Activated naive CD8-positive, alpha-beta T cell treated with anti-CD3 and anti-CD28 coated beads, Interleukin-2, amount 10 ng/mL, durations not matched to agents 7 days and 5 days (primary cell): ENCODE measurements at places on chromosomes 1 and 21. TPM values are rescaled to one million over a fixed set of nuclear protein-coding genes. Genes with fewer than 3 reads are reported as not detected.

PCNT gene
- 86.1 TPM for total RNA-seq

DNA sequence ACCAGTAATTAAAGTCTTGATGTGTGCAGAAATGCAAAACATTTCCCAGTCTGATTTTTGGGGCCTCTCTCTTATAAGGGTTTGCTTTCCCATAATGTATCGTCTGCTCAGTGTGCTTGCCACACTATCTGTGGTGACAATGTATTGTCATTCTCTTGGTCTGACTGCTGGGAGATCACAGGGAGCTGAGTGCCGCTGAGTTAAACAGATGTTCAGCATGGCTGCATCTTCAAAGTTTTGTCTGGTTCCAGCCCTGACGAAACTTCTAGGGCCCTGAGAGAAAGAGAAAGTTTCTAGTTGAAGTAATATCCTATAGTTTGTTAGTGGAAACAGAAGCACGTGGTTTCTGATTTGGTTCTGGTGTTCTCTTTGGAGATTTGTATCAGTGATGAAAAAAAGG is 42.6 kb downstream of the DNM3 start:
- H3K36me3 ChIP-seq: peaks cover 2% of the 10 kb centered on the region
- peaks cover 7% of the 10 kb centered on the region for H3K4me1 ChIP-seq
- H3K4me3 ChIP-seq: peak overlapping the region; percentile 44

GRCh38 chr1:248622570-248623001 is 12.3 kb downstream of the OR2T11 start:
- H3K27ac ChIP-seq: no peak overlapping the region
- no peak overlapping the region for H3K4me3 ChIP-seq
- H3K4me1 ChIP-seq: no peaks in the 10 kb centered on the region
- H3K27me3 ChIP-seq: no peaks in the 10 kb centered on the region
- H3K36me3 ChIP-seq: no peaks in the 10 kb centered on the region

GRCh38 chr1:119222271-119222670 is 81.8 kb upstream of the WARS2 start:
- H3K27ac ChIP-seq: no peak overlapping the region
- H3K4me1 ChIP-seq: no peaks in the 10 kb centered on the region
- H3K36me3 ChIP-seq: peaks cover 1% of the 10 kb centered on the region
- H3K27me3 ChIP-seq: no peaks in the 10 kb centered on the region

- no peaks in the 10 kb centered on the region for H3K27me3 ChIP-seq
- H3K4me1 ChIP-seq: no peaks in the 10 kb centered on the region
- H3K36me3 ChIP-seq: no peaks in the 10 kb centered on the region
Measured at GRCh38 chr1:119112791-119113190, 27.7 kb downstream of the WARS2 start.

HES3 gene
- total RNA-seq: not detected

FCRLB gene
- 0.97 TPM for total RNA-seq

DNA sequence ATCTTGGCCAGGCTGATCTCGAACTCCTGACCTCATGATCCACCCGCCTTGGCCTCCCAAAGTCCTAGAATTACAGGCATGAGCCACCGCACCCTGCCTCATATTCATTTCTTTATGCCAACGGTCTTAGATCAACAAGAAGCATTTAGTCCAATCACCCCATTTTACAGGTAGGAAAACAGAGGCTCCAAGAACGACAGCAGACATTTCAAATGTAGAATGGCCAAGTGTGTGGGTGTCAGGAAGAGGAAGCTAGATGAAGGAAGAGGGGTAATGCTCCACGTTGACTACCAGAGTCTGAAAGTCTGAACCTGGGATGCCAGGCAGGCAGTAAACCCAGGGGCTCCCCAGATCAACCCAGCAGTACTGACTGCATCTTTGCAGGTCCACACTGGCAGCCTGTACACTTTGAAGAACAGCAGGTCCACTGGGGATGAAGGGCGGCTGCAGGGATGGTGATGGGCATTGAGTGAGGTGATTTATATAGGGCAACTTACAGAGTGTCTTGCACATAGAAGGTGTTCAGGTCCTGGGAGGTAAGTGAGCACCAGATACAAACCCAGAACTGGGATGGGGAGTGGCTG is 120.2 kb downstream of the EPHB2 start:
- H3K4me1 ChIP-seq: peaks cover 2% of the 10 kb centered on the region
- H3K36me3 ChIP-seq: no peaks in the 10 kb centered on the region
- peaks cover 6% of the 10 kb centered on the region for H3K27me3 ChIP-seq
- H3K4me3 ChIP-seq: no peak overlapping the region
- H3K27ac ChIP-seq: no peak overlapping the region

DNA sequence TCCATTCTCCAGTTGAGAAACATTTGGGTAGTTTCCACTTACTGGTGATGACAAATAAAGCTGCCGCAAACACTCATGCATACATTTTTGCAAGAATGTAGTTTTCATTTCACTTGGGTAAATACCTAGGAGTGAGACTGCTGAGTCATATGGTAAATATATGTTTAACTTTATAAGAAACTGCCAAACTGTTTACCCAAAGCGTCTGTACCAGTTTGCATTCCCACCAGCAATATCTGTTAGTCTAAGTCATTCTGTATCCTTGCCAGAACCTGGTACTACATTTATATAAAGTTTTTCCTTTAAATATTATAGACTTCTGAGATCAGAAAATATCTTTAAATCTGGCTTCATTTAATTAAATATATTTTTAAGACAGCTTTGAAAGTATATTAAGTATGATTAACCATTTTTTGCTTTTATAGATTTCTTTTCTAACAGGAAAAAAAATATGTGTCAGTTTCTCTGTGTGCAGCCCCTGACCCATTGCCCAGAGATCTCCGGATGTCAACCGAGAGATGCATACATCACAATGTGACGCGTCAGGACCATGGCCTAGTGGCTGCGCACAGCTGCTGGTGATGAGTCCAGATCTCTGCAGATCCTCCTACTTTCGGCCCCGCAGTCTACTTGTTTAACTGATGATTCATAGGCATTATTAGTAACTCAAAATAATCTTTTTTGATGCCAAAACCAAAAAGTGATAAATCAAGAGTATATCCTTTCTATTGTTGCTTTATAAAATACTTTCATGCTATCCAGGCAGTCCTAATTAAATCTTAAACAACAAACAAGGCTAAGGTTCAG is 227.1 kb upstream of the MAP1LC3C start:
- no peaks in the 10 kb centered on the region for H3K4me1 ChIP-seq
- no peak for DNase-seq
- H3K27ac ChIP-seq: no peak overlapping the region
- no peaks in the 10 kb centered on the region for H3K36me3 ChIP-seq

TMEM201 gene
- 16.1 TPM for total RNA-seq

GRCh38 chr1:45765999-45766792 is 15.7 kb upstream of the IPP start:
- H3K27ac ChIP-seq: no peak overlapping the region
- H3K4me1 ChIP-seq: no peaks in the 10 kb centered on the region
- DNase-seq: no peak
- H3K36me3 ChIP-seq: no peaks in the 10 kb centered on the region
- H3K27me3 ChIP-seq: peaks cover 9% of the 10 kb centered on the region
- no peak overlapping the region for H3K4me3 ChIP-seq

- peaks cover 30% of the 10 kb centered on the region for H3K4me1 ChIP-seq
- peaks cover 2% of the 10 kb centered on the region for H3K27me3 ChIP-seq
- H3K4me3 ChIP-seq: peak overlapping the region; percentile 95
- peak overlapping the region; percentile 99 for H3K27ac ChIP-seq
Measured at GRCh38 chr1:150267896-150268295, 920 bp downstream of the APH1A start.

ETNK2 gene
- 1.5 TPM for total RNA-seq

DNA sequence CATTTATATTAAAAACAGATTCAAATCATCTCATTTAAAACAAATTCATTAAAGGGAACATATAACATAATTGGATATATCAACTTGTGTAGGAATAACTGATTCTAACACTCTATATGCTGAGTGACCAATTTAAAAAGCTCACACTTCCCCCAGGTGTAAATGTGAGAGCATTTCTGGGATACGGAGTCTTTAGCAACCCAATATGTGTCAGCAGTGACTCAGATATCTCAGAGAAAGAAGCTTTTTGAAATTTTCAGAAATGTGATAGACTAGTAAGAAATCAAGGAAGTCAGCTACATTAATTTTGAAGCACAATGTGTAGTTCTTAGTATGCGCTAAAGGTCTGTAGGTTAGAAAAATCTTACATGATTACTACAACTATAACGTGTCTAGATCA is 87.9 kb upstream of the SERTAD4 start:
- H3K4me1 ChIP-seq: no peaks in the 10 kb centered on the region
- peaks cover 8% of the 10 kb centered on the region for H3K27me3 ChIP-seq
- DNase-seq: no peak
- H3K27ac ChIP-seq: no peak overlapping the region
- no peaks in the 10 kb centered on the region for H3K36me3 ChIP-seq

DNA sequence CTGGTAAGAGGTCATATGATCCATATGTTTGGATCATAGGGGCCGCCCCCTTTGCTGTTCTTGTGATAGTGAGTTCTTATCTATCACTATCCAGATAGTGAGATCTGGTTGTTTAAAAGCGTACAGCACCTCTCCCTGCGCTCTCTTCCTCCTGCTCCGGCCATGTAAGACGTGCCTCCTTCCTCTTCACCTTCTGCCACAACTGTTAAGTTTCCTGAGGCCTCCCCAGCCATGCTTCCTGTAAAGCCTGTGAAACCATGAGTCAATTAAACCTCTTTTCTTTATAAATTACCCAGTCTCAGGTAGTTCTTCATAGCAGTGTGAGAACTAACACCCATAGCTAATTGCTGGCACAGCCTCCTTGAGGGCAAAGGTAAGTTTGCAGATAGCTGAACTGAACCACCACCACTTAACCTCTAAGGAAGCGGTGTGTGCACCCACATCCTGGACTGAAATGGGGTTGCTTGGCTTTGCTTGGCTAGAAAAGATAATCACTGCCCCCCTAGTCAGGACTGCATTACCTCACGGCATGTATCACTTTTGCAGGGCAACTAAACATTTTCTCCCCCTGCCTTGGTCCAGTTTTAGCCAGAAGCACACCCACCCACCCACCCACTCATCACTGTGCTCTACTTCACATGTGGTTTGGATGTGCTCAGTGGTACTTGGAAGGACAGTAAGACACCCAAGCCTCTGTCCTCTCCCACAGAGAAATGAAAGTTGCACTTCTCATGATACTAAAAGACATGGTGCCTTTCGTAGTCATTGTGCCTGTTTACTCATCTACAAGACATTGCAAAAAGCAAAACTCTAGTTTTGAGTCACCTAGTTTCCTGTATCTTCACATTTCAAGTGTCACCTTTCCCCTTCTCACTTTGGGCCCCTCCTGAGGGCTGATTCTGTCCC is 23.1 kb upstream of the PTAFR start:
- H3K36me3 ChIP-seq: peaks cover 66% of the 10 kb centered on the region
- H3K4me1 ChIP-seq: peaks cover 50% of the 10 kb centered on the region
- peak; percentile 86 for DNase-seq
- H3K27me3 ChIP-seq: no peaks in the 10 kb centered on the region
- peak overlapping the region; percentile 95 for H3K27ac ChIP-seq
- peak overlapping the region; percentile 75 for H3K4me3 ChIP-seq

GRCh38 chr1:203516184-203516583 is 22.2 kb downstream of the OPTC start:
- DNase-seq: no peak
- peaks cover 6% of the 10 kb centered on the region for H3K27me3 ChIP-seq
- no peak overlapping the region for H3K27ac ChIP-seq
- H3K36me3 ChIP-seq: no peaks in the 10 kb centered on the region

TRIM46 gene
- total RNA-seq: 13.4 TPM
